ENCODE measurements at places on chromosomes 12 and 14.

DNA sequence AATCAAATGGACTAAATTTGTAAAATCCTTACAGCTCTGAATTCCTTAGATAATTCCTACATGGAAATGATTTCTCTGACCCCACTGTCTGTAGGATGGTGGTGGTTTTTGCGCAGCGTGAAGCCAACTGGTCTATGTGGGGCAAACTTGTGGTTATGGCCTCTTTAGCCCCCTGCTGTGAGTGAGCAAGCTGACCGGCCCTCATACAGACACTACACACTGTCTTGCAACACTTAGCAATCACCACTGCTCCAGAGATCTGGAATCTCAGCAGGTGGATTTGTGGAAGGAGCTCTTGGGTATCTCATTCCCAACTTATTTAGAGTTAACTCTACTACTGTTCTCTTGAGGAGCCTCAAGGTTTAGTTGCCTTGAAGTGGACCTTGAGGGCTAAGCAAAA is 70.2 kb downstream of the SCN8A start:
- no peak for DNase-seq

- DNase-seq, result no peak
Measured at GRCh38 chr12:104677441-104678089, 220.8 kb downstream of the CHST11 start.

DNA sequence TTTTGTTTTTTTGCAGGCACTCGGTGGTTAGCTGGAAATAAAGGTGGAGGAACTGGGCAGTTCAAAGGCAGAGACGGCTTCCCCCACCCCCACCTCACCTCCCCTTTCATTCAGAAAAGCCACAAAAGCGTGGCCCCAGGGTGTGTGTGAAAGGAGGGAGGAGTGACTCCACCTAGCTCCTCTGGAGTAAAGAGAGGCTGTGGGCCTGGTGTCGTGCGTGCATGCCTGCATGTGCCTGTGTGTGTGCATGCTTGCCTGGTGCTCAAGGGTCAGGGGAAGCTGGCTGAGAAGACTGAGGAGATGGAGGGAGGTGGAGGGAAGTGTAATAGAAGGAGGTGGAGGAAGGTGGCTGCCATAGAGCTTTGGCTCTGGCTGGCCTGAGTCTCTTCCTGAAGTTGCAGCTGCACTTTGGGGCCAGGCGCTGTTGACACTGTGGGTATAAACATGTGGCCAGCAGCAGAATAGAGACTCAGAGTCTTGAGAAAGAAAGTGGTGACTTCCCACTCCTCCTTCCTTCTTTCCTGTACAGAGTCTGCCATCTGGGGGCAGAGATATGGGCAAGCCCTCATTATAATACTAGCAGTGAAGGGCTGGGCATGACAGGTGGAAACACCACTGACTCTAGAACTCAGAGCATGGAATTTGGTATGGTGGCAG is 36.9 kb upstream of the SINHCAF start:
- DNase-seq, result no peak

- no peak for DNase-seq
Measured at GRCh38 chr14:106681161-106681560, 1154.8 kb downstream of the TMEM121 start.

DNA sequence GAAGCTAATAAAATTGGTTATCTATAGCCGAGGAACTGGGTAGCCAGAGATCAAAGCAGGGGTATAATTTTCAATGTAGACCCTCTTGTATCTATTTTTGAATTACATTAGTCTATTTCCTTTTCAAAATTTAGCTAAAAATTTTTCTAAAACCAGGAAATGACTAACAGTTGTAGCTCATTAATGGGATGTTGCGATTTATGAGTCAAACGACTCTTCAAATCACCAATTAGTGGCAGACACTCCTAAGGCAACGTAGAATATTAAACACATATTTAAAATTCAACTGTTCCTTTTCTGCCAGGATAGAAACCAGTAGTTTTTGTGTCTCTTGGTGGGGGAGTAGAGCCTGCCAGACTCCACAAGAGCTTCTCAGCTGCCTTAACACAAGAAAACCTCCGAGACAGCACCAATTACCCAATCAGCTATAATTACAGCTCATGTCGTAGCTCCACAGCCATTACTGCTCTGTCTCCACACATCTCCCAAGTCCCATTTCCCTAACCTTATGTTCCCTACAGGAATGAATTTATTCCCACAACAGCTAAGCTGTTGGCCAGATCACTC is 26.9 kb downstream of the GCN1 start:
- no peak for DNase-seq

- DNase-seq, result no peak
Measured at GRCh38 chr12:31205054-31205453, 120.9 kb downstream of the SINHCAF start.

DNA sequence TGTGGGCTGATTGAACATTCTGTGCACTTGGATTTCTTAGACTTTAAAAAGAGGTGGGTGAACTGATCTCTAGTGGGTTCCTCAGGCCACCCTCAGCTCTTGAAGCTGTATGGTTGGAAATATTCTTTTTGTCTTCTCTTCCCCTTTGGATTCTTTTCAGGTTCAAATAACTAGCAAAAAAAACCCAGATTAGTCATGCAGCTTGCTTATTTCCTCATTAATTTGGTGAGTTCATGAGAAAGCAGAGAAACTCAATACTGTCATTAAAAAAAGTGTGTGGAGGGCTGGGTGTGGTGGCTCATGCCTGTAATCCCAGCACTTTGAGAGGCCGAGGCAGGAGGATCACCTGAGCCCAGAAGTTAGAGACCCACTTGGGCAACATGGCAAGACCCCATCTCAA is 183.4 kb downstream of the ESR2 start:
- DNase-seq, result no peak

Data from NCI-H1105 (cell line).